ENCODE measurements at places on chromosomes 13 and 19.
A peak's percentile ranks its signal among the peaks of the same experiment; 100 is the strongest.

DNA sequence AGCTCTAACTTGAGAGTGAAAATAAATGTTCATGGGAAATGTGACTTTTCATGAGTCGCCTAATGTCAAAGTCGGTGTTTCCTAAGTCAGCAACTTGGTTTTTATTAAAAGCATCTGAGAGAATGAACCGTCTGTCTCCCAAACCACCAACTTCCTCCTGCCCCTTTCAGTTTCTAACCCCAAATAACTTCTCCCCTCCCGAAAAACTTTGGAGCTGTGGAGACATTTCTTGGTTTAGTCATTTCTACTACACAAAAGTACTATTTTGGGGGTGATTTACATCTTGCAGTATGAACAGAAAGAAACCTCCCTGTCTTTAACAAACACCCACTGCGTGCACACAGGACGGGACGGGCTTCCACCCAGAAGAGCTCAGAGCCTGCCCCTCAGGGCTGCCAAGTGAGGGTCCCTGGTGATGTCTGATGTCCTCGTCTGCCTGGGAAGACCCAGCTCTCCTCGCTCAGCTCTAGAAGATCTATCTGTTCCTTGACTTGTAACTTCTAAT is 65.0 kb downstream of the RASA3 start:
- DNase-seq, result no peak

- DNase-seq, result no peak
Measured at GRCh38 chr13:78228211-78228610, 309.6 kb upstream of the EDNRB start.

- peak; percentile 96 for DNase-seq
Measured at GRCh38 chr19:37370880-37371661, at the start of gene ZNF527. ZNF527 (plus strand) TSS chr19:37371099; CDS start chr19:37374199, 3,100 bp downstream.

DNA sequence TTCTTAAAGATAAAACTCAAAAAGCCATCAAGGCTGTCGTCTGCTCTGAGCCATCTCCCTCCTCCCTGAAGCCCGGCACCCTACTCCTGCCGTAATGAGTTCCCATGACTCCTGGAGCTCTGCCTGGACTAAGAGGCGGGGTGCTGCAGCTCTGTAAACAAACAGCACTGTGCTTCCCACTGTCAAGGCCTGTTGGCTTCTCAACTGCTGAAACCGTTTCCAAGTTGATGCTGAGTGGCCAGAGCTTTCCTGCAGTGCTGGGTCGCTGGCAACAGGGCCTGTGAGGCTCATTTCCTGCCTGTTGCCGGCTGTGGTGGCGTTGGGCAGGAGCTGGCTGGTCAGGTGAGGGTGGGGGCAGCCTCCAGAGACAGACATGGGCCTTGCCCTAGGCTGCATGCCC is 26.7 kb upstream of the ISYNA1 start:
- no peak for DNase-seq

GRCh38 chr13:41827507-41828213 is 133.2 kb downstream of the VWA8 start:
- DNase-seq, result no peak

DNA sequence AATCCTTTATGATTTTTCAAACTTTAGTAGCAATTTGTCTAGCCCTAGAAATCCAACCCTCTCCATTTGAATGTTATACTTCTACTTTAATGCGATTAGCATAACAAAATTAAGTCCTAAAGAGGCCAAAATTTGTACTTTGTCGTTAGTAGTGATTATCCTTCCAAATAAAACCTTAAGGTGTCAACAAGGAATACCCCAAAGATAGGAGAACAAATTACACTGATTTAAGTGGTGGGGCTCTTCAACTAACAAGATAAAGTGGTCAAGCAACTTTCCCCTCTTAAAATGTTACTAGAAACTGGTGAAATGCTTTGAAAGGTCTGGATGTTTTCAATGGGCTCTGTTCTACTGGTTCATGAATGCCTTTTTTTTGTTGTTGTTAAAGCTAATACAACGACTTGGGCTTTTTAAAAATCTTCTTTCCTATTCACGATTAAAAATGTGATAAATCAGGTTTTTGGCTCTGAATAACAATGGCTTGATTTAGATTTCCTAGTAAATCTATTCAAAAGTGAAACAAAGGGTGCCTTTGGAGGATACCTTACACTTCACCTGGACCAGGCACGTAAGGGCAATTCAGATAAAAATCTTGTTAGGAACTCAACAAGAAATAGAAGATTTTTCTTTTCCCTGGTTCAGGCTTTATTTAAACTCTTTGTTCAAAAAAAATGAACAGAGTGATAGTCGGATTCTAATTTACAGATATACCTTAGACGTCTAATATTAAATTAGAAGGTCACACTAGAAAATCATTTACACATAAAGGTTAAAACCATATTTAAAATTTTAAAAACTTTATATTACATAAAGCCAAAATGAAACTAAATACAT is 3.1 kb downstream of the SOX21 start:
- DNase-seq, result no peak

DNA sequence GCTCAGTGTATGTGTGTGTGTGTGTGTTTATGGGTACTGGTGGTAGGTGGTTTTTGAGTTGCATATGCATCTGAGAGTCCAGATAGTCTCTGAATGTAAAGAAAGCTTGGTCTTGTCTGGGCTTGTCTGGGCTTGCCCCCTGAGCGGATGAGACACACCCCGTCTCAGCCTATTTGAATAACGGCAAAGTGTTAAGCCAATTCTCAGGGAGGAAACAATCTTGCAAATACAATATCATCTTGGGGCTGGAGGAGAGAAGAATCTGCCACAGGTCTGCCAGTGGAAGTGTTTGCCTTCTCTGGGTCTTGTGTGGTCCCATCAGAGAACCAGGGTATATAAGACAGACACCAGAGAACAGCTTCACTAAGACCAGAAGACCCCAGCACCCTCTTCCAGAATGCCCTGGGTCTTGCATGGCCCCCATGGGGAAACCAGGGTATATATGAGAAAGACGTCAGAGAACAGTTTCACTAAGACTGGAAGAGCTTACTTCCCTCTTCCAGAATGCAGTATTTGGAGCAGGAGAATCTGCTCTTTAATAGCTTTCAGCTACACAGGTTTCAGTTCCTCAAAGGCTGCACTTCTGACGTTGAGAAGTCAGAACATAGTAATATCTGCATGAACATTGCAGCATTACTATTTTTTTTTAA is 13.3 kb downstream of the CD70 start:
- no peak for DNase-seq

GRCh38 chr13:110664673-110665072 is 41.2 kb downstream of the CARS2 start:
- DNase-seq, result no peak

- no peak for DNase-seq
Measured at GRCh38 chr19:16136185-16136999, 7.1 kb upstream of the HSH2D start.

GRCh38 chr19:28416245-28416644 is 796.7 kb downstream of the UQCRFS1 start:
- no peak for DNase-seq

DNA sequence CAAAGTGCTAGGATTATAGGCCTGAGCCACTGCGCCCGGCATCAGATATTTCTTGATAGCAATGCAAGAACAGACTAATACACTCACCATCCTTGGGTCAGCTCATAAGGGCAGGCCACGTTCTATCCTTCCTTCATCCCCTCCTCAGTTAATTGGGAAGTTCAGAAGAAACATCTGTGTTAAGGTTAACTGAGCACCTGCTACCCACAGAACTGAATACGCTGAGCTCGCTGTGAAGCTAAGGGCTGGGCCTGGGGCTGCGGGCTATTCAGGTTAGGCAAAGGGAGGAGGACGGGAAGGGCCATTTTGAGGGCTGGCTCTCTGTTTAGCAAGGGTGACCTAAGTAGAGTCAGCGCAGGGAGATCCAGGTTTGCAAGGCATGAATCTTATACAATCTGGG is 43.0 kb upstream of the UQCRFS1 start:
- no peak for DNase-seq

- no peak for DNase-seq
Measured at GRCh38 chr13:75341028-75341427, 140.9 kb downstream of the TBC1D4 start.

- DNase-seq, result no peak
Measured at GRCh38 chr13:110319774-110320509, 12.9 kb downstream of the COL4A2 start.

DNA sequence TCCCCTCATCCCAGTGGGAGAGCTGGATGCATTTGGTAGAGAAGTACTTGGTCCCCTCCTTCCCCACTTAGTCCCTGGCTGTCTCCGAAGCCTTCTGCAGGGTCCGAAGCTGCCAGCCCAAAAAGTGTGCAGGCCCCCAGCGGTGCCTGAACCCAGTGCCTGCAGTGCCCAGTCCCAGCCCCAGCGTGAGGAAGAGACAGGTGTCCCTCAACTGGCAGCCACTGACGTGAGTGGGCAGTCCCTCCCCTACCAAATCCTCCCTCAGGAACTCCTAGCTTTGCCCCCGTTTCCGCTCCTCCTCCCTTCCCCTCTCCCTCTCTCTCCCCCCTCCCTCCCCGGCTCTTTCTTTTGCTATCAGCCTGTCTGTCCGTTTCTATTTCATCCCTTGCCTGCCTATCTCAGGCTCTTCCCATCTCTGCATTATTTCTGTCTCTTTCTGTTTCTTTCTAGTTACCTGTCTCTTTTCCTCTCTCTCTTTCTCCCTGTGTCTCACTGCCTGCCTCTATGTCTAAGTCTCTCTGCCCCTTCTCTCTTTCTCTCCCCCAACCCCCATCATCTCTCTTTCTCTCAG is 1.8 kb upstream of the LTBP4 start:
- DNase-seq, result no peak

GRCh38 chr13:32142956-32143375 is 111.4 kb downstream of the FRY start:
- DNase-seq, result no peak

- no peak for DNase-seq
Measured at GRCh38 chr19:49395581-49396407, 7.7 kb downstream of the KASH5 start.

- DNase-seq, result no peak
Measured at GRCh38 chr19:49167857-49168409, 10.3 kb downstream of the TRPM4 start.
